NCI-H2081 (cell line): ENCODE measurements at places on chromosomes 16 and 17.

GRCh38 chr16:67393111-67393787, at the start of gene TPPP3:
Gene TPPP3, minus strand, starts transcription at chr16:67393498. Its CDS starts 2,387 bp downstream, at chr16:67391111.
- peak; percentile 63 for DNase-seq

GRCh38 chr16:75787440-75787839, 61.1 kb upstream of the CPHXL start:
- no peak for DNase-seq

DNA sequence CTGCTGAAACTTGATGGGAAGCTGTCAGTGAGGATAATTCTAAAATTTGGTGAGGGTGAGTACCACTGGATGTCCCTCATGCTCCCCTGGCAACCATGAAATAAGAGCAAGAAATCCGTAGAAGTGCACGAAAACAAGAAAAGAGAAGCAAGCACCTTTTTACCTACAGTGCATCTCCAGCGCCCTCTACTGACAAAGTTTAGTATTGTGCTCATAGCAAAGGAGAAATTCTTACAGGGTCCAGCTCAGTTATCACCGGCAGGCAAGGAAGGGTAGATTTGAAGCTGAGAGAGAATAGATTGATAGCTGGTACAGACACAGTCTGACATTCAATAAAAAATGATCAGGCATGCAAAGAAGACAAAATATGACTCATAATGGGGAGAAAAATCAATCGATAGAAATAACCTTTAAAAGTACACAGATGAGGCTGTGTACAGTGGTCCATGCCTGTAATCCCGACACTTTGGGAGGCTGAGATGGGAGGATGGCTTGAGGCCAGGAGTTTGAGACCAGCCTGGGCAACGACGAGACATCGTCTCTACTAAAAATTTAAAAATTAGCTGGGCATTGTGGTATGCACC, 28.3 kb upstream of the TEX2 start:
- no peak for DNase-seq

GRCh38 chr16:13039526-13039925, 138.1 kb downstream of the SHISA9 start:
- DNase-seq: no peak

GRCh38 chr17:82737967-82738877, 2.8 kb downstream of the FN3K start:
- DNase-seq: no peak

GRCh38 chr17:48213797-48214196, 106.2 kb downstream of the SNX11 start:
- peak; percentile 77 for DNase-seq

DNA sequence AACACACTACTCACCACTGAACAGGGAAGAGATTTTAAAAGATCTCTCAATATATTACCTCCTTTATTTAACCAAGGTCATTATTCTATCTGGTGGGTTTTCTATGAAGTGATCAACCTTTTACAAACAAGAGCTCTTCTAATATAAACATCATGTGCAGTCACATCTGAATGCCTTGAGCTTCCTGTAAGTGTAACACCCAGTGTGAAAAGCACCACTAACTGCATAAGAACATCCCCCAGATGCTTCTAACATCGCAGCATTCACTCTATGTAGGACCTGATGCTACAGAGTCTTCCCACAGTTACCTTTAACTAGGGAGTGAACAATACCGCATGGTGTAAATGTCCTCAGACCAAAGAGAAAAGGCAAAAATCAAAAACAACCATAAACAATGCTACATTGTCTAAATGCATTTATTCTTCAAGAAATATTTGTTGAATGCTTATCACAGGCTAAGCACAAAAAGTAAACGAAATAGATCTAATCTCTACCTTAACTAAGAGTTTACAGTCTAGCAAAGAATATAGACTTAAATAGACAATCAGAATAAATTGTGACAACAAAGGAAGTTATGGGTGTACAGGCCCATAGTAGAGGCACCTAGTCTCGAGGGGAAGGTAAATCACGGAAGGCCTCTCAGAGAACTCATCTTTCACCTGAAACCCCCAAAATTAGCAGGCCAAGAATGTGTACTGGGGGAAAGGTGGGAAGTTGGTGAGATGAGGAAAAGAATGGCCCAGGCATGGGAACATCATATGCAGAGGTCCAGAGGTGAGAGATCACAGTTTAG, 16.2 kb downstream of the SKAP1 start:
- no peak for DNase-seq

DNA sequence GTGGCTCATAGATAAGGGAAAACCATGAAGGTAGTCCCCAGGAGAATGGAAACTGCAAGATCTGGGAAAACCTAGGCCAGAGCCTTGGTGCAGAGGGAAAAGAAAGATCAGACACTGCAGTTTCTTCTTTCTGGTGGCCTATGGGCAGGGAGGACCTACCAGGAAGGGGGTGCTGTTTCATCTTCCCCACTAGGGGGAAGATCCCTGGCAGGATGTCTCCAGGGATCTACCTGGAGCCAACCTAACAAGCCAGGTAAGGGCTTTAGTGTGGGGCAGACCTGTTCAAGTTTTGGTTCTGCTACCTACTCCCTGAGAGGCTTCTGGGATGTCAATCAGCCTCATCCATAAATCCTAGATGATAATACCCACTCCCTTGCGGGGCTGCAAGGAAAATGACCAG, 21.4 kb downstream of the TOM1L2 start:
- DNase-seq: no peak

- no peak for DNase-seq
These were observed 5.9 kb upstream of the CCDC154 start for GRCh38 chr16:1450218-1450617.

- DNase-seq: no peak
These were observed 51.5 kb upstream of the HS3ST2 start for GRCh38 chr16:22762486-22762885.

GRCh38 chr17:66670206-66670605, 164.7 kb upstream of the CACNG5 start:
- DNase-seq: no peak

GRCh38 chr16:66388350-66389139, 22.1 kb downstream of the CDH5 start:
- DNase-seq: no peak

- no peak for DNase-seq
These were observed 53.9 kb downstream of the HS3ST3B1 start for GRCh38 chr17:14354807-14355206.

DNA sequence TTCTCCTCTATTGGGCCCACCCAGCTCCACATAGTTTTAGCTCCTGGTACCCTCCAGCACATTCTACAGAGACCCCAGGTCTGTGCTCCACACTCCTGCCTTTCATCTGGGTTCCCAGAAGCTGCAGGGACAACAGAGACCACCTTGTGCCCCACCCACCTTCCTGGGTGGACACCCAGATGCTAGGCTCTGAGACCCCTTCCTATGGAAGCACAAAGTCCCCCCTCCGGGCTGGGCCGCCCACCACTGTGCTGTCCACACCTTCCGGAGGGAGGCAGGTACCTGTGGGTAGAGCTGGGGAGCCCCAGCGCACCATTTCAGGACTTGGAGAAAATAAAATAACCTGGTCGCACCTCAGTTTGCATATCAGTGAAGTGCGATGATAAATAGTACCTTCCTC, 224.9 kb upstream of the FOXF1 start:
- DNase-seq: no peak

DNA sequence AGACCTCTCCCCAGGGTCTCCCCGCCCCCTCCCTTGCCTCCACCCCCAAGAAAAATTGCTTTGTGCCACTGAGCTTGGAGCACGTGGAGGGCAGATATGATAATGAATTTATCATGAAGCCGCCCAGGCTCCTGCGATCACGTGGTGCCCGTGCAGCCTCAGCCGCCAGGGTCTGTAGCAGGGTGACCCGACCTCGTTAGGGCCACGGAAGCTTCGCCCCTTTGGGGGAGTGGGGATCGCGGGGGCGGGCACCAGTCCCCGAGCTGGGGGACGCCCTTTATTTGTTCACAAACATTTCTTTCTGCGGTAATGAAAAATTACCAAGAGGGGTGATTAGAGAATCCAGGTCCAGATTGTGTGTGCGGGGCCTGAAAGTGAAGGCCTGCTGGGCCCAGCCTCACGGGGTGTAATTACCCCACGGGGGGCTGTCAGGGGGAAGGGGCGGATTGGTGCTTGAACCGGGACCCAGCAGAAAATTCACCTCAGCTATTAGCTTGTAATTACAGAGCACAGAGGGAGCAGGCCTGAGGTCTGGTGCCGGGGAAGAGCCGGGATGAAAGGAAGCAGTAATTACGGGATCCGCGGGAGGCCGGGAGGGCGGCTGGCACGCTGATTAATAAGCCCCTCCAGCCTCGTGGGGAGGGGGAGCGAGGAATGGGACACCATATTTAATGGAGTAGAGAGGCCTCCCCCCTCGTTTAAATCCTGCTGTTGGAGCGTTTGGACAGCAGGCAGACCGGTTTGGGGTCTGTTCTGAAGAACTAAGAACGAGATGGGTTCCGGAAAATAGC, 13.3 kb downstream of the GSE1 start:
- peak; percentile 97 for DNase-seq

- DNase-seq: no peak
These were observed 28.2 kb downstream of the MAP1LC3B start for GRCh38 chr16:87420026-87421002.

DNA sequence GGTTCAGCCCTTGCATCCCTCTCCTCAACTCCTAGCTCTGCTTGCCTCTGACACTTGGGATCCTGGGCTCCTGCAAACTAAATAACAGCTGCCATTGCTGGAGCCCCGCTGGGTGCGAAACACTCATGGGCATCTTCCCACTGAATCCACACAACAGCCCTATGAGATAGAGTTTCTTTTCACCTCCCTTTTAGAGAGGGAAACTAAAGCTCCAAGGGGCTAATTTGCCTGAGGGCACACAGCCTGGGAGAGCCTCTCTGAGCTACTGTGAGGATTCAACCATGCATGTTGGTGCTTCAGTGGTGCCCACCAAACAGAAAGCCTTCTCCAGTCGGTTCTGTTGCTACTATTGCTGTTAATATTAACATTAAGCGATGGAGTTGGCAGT, 4.0 kb downstream of the ACBD4 start:
- DNase-seq: no peak

DNA sequence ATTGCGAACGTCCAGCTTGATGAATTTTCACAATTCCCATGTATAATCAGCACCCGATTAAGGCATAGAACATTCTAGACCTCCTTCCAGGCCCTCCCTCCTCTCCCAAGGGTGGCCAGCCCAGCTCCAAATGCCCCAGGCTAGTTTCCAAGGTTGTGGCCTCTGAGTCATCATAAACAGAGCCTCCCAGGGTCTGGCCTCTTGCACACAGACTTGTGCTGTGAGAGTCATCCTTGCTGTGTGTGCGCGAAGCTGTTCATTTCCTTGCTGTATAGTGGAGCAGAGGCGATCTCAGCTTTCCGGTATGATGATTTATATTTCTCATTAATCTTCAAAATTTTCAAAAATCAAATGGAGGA, 20.5 kb upstream of the JPH3 start:
- no peak for DNase-seq
